ENCODE measurements at places on chromosomes 16 and 17.

DNA sequence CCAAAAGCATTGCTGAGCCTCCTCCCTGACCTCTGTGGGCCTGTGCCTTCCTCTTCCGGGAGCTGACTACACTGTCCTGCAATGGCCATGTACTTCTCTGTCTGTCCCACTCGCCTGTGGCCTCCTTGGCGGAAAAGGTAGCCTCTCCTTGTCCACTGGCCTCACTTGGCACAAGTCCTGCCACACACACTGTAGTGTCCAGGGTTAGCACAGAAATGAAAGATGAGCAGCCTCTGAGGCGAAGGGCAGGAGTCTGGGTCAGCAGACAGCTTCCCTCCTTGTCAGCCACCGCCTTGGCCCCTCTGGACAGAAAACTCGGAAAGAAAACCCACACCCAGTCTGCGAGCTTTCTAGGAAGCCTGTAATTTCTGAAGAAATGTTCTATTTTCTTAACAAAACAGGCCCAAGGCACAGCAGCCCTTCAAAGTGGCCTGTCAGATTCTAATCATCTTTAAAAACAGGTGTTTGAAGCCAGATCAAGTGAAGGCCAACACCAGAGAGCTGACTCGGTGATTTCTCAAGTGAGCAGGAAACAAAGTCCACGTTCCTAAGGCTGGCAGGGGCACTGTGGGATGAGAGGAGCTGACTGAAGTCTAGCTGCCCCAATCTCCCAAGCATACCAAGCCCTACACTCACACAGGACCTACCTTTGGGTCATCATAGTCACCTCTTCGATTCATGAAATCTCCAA, 67.2 kb downstream of the GTF3C1 start:
- no peak for DNase-seq

DNA sequence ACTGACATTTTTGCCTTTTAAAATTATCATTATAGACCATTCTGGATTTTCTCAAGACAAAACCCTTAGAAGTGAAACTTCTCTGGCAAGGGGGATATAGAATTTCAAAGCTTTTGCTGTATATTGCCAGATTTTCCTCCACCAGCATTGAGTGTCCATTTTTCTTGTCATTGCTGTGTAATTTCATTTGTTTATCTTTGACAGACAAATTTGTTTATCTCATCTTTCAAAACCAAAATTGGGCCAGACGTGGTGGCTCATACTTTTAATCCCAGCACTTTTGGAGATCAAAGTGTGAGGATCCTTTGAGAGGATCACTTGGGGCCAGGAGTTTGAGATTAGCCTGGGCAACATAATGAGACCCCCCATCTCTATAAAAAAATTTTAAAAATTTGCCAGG, 16.0 kb upstream of the ARL2BP start:
- no peak for DNase-seq

DNA sequence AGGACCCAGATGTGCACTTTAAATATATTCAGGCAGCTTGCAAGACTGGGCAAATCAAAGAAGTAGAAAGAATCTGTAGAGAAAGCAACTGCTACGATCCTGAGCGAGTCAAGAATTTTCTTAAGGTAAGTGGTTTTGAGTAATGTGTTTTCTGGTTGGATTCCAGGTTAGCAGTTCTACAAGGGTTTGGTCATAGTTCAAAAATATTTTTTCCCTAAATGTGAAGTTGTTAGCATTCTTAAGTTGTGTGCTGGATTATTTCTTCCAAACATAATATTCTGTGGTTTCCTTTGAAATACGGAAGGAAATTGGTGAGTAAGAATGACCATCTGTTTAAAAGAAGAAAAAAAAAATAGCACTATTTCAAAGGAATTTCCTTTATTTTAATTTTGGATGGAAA, 38.4 kb downstream of the PTRH2 start:
- DNase-seq, result peak; percentile 29

DNA sequence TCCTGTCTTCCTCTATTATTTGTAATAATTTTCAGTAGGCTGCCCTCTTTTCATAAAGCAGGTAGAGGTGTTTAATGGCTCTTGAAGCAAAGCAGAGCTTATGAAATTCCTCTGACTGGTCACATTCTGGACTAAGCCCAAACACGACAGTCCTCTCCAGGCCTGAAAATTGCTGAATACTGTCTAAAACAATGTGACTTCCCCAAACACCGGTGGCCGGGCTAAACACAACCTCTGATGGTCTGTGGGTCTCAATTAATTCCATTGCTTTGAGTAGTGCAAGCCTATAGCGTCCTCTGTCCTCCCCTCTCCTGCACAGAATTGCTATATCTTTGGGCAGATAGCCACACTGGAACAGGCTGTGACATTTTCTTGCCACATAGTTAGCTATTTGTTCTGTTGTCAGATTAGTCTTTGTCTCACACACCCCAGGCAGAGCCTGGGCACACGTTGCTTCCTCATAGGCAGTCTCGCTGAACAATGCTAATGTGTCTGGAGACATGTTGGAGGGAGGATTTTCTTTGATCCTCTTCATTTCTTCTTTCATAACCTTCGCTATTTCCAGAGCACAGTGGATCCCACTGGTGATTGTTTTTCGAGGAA, 10.8 kb upstream of the SLFN12L start:
- no peak for DNase-seq

GRCh38 chr16:10729104-10730048, 14.3 kb upstream of the NUBP1 start:
- no peak for DNase-seq

DNA sequence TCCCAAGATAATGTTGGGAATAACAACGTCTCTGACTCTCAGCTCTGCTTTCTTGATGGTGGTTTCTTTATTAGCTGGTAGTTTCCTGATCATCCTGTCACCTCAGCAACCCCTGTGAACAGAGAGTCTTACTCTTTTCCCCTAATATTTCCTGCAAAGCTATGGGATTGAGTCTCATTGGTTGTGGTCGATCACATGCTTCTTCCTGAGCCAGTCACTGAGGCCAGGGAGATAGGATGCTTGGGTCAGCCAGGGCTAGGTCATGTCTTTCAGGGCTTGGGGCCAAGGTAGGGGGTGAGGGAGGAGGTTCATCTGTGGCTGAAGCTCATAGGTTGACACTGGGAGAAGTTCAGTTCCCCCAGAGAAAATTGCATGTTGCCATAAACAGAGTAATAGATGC, 114.3 kb downstream of the ABCC1 start:
- peak; percentile 26 for DNase-seq

DNA sequence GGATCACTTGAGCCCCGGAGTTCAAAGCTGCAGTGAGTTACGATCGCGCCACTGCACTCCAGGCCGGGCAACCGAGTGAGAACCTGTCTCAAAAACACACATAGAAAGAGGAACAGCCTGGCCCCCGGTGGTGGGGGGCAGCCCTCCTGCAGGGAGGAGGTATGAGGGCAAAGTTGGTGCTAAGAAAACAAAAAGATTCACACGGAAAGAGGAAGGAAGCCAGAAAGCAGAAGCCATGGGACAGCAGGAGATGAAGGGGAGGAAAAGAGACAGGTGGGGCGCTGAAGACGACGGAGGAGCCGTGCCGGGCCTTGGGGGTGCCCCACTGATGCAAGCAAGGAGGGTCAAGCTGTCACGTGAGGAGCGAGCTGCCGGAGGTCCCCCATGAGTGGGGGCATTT, 8.2 kb upstream of the C16orf74 start:
- DNase-seq, result peak; percentile 82

DNA sequence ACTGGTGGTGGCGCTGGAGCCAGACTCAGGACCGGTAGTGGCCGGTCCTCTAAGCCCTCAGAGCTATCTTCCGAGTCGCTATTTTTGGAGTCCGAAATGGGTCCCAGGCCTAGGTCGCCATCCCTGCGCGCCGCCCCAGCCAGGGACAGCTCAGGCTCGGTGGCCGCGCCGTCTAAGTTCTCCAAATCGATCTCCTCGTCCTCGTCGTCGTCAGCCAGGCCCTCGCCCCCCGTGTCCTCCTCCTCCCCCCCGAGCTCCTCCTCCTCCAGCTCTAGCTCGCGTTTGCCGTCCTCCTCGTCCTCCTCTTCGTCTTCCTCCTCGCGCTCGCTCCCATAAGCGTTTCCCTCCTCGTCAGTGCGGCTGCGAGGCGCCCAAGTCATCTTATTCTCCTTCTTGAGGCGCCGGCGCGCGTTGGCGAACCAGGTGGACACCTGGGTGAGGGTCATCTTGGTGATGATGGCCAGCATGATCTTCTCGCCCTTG, 1.6 kb downstream of the IRX3 start:
- DNase-seq, result no peak

GRCh38 chr17:47368262-47368661, 44.5 kb downstream of the EFCAB13 start:
- no peak for DNase-seq

GRCh38 chr17:9517396-9517795, 58.2 kb downstream of the STX8 start:
- no peak for DNase-seq

- DNase-seq, result no peak
Measured at GRCh38 chr17:68987966-68988365, 32.8 kb upstream of the ABCA8 start.

GRCh38 chr17:1875597-1875996, 45.8 kb downstream of the RPA1 start:
- DNase-seq, result no peak

DNA sequence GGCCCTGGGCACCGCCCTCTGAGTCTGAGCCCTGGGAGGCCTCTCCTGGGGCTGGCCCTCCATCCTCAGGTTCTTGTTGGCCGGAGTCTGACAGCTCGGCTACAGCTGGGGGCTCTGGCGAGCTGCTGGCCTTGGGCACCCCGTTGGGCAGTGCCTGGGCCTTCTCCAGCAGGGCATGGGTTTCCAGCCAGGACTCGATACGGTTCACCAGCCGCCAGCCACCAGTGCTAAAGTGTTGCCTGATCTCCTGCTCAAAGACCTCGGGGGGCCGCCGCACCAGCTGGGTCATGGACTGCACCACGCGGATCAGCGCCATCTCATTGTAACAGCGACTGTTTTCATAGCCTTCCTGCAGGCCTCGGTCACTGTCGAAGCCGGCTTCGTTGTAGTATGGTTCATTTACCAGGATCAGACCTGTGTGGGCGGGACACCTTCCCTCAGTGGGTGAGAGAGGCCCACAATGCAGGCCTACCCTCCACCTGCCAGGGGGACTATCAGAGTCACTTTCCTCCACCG, 6.8 kb downstream of the SPHK1 start:
- no peak for DNase-seq

GRCh38 chr16:23209606-23210005, 27.1 kb downstream of the SCNN1G start:
- no peak for DNase-seq

- DNase-seq, result no peak
Measured at GRCh38 chr16:28554634-28555423, 1.1 kb downstream of the SGF29 start.

GRCh38 chr16:10895053-10895946, 18.3 kb downstream of the CIITA start:
- peak; percentile 40 for DNase-seq

DNA sequence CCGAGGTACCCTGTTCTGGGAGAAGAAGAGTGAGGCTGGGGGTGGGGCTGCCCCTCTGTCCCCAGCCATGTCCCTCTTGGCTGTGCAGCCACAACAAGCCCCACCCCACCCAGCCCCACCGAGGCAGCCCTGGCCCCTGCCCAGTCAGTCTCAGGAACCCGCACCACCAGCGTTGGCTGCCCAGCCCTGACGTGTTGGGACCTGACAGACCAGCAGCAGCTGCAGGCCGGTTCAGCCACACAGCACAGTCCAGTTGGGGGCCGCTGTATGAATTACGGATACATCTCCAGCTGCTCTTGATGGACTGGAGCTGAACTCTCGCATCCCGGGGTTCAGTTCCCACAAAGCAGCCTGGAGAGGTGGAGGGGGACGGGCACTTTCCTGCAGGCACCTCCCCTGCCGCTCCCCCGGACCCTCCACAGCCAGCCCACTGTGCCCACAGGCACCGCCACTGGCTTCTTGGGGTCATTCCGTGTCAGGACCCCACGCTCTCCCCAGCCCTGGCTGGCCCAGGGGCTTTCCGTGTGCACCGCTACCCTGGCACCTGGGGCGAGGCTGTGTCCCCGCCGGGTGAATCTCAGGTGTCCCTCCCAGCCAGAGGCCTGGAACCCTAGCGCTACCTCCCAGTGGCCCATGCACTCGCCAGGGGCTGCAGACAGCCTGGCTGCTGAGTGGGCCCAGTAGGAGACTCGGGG, 7.1 kb downstream of the CDH15 start:
- DNase-seq, result no peak

DNA sequence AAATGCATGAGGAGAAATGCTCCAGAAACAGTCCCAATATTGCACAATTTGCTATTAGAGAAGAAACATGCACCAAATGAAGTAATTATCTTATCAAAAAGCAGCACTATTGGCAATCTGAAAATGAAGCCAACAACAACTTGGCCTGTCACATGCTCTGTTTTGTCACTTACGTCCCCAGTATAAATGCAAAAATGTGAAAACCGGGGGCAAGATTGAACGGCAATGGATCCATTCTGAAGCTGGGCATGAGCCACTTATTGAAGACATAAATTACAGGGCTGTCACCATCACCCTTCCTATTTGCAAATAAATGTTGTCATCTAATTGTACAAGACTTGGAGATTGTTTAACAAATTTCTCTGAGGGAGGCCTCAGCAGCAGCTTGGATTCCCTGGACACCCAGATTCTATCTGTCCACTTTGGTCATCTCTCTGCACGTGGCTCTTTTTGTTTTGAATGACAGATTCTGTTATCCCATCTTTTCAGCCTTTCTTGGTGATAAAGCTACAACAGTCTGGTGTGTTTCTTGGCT, 180.2 kb upstream of the CDH5 start:
- DNase-seq, result no peak

- no peak for DNase-seq
Measured at GRCh38 chr17:81418710-81419318, 23.6 kb downstream of the BAHCC1 start.

DNA sequence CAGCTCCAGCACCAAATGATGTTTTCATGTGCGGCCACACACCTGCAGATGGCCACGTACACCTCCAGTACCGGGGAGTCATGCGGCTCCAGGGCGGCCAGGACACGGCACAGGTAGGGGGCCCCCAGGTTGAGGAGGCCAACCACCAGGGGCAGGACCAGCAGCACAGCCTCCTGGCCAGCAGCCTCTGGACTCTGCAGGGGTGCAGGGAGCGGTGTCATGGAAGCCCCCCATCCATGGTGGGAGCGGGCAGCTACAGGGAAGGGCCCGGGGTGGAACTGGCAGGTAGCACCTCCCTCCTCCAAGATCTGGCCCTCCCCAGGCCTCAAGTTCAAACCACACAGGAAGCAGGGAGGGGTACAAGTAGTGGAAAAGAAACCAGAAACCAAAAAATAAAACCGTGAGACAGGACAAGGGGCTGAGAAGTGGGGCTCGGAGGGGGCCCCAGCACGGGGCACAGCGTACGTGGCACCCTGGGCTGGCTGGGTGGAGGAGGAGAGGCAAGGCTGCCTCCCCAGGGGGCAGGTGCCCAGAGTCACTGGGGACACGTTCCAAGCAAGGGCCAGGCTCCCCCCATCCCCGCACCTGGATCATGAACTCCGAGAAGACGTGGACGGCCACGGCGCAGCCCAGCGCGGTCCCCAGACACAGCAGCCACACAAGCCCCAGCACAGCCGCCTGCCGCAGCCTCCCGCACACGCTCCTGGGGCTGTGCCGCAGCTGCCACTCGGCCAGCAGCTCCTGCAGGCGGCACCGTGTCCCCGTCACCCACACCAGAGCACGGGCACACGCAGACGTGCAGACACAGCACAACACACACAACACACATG, 7.4 kb downstream of the TMC6 start:
- DNase-seq, result peak; percentile 49
